ENCODE measurements at places on chromosomes 2 and 18. TPM values are rescaled to one million over a fixed set of nuclear protein-coding genes. Genes with fewer than 3 reads are reported as not detected.

DNA sequence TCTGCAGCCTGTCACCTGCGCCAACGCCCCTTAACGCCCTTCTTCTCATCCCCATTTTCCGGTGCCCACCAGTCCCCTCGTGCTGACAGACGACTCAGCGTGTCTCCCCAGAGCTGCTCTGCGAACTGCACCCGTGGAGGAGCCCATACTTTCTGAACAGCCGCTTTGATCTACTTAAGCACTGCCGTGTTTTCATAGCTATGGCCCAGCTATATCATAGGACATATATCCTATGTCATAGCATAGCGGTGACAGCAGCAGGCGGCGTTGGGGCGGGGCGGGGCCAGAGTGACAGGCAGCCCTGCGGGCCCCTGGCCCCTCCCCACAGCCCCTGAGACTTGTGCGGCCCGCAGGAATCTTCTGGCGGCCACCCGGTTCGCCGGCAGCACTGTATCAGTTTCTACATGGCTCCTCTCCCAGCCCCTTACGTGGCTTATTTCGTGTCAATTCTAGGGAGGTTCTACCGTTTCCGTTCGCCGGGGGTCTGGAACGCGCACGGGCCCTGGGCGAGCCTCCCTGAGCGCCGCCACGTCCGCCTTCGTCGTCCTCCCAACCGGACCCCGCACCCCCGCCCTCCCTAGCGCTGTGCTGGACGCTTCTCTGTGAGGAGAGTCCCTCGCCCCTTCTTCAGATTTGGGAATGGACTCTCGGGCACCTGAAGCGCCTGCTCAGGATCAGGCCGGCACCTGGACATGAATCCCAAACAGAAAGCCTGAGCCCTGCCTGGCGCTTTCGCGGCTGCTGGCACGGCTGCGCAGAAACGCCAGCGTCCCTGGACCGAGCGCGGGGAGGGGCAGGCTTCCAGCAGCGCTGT lies 35.4 kb downstream of the PTPN18 start:
- DNase-seq: peak; percentile 81

GRCh38 chr2:9071584-9072124 lies 68.2 kb upstream of the MBOAT2 start:
- DNase-seq: no peak

- DNase-seq: peak; percentile 79
Observed at GRCh38 chr2:205682239-205682970, at the start of gene NRP2. Gene NRP2 (plus strand): TSS chr2:205682501. CDS start chr2:205683291, 790 bp downstream.

DNA sequence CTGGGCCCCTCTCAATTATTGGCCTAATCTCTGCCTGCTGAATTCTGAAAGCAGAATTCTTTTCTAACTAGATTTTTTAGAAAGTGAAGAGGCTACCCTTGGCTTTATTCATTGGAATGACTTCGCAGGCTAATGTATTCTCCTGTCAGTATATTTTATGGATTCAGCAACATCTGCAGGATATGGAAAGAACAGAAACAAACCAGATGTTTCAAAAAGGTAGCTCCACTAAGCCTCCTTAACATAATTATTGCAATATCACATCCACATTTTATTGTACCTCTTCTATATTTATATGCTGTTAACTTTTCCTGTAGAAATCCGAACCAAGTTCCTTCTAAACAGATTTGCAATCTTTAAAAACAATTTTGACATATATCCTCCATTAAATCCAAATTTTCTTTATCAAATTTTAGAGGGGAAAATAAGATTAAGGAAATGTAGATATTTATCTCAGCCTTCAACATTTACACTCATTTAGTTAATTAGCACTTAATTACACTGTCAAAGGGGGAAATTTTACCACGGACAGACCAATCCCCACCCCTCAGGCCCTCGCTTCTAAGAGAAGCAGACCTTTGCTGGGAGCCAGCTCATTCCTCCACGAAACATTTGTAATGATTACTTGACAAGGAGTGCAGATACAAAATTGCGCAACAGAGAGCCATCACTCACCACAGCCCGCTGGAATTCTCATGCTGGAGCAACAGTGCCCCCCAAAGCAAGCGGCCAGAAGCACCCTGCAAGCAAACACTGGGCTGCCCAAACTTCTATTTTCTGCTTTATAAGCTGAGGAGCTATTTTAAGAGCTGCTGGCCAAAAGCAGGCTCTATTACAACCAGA lies 253.4 kb downstream of the ETAA1 start:
- peak; percentile 41 for DNase-seq

C1GALT1C1L gene
- total RNA-seq: 2.9 TPM

Data from breast epithelium (tissue), 4 donors.